HT1080 (cell line): ENCODE measurements at places on chromosomes 7 and 10. TPM values are rescaled to one million over a fixed set of nuclear protein-coding genes. Genes with fewer than 3 reads are reported as not detected.

The CEP55 gene
- 86.3 and 87.3 TPM in 2 replicates for total RNA-seq

The ABCA13 gene
- 1.2 and 1.7 TPM in 2 replicates for total RNA-seq

The MYPN gene
- total RNA-seq: 3.6 and 3.9 TPM in 2 replicates

The TMEM196 gene
- total RNA-seq: not detected in 2 replicates

The VSTM4 gene
- 2.2 and 2.7 TPM in 2 replicates for total RNA-seq

The MOGAT3 gene
- 0.21 TPM in 1 of 2 replicates, not detected in the other for total RNA-seq

The ITGB1 gene
- total RNA-seq: 743 and 767 TPM in 2 replicates

- peak; percentile 23 for DNase-seq
Observed at GRCh38 chr7:28155964-28156363, 24.6 kb downstream of the JAZF1 start.

GRCh38 chr10:96507044-96507443 is 6.7 kb downstream of the TLL2 start:
- DNase-seq: no peak

DNA sequence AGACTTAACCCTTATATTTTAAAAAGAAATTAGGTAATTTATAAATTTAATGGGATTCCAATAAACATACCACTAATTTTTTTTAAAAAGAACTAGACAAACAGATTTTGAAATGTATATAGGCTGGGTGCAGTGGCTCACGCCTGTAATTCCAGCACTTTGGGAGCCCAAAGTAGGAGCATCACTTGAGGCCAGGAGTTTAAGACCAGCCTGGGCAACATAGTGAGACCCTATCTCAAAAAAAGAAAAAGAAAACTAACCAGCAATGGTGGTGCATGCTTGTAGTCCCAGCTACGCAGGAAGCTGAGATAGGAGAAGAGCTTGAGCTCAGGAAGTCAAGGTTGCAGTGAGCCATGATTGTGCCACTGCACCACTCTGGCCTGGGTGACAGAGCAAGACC is 62.7 kb downstream of the EZH2 start:
- no peak for DNase-seq

GRCh38 chr7:12674861-12675260 is 12.6 kb upstream of the ARL4A start:
- no peak for DNase-seq

- DNase-seq: no peak
Observed at GRCh38 chr10:132107949-132108877, 42.5 kb downstream of the JAKMIP3 start.

DNA sequence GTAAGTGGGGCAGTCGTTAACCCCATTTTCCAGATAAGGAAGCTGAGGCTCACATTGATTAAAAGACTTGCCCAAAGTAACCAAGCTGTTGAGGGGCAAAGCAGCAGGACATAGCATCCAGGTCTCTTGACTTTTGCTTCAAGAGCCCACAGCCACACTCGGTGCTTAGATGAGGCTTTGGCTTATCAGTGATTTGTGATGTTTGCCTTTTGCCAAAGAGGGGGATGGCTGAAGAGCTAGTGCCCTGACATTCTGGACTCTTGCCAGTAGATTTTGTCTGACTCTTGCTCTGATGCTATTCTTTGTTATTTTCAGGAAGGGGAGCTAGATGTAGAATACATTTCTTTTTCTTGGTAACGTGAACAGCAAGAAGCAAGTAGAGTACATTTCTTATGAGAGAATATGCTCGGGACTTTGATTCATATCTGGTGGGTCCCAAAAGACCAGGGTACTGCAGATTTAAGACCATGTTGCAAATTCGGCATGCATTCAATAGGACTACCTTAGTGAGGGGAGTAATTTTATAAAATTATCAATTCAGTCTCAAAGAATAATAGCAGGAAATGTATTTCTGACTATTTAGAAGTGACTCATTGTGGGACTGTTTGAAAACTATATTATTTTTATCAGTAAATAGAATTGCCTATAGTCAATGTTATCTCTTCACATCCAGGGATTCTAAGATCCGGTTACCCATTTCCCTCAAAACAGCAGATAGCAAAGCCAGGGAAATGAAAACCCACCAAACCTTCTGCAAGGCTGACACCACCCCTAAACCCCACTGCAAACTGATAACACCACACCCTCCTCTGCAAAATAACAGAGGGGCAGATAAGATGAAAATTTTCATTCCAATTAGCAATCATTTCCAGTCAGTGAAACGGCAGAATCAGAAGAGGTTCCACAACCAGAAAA is 180.0 kb upstream of the BMPER start:
- no peak for DNase-seq

DNA sequence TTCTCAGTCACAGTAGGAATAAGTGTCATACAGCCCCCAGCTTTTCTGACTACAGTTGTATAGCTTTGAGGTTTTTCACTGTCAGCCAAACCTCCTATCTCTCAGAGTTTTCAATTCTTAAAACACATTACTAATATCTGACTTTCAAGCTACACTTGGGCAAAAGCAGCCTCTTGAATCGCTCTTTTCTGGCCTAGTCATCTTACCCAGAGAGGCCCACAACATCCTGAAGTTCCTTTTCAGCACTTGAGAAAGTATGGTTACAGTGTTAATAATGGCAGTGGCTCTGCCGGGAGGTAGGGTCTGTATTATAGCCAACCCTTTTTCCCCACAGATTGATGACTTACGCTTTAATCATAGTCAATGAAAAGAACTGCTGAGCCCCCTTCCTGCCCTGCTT is 181.0 kb downstream of the LRRC4 start:
- DNase-seq: peak; percentile 10

DNA sequence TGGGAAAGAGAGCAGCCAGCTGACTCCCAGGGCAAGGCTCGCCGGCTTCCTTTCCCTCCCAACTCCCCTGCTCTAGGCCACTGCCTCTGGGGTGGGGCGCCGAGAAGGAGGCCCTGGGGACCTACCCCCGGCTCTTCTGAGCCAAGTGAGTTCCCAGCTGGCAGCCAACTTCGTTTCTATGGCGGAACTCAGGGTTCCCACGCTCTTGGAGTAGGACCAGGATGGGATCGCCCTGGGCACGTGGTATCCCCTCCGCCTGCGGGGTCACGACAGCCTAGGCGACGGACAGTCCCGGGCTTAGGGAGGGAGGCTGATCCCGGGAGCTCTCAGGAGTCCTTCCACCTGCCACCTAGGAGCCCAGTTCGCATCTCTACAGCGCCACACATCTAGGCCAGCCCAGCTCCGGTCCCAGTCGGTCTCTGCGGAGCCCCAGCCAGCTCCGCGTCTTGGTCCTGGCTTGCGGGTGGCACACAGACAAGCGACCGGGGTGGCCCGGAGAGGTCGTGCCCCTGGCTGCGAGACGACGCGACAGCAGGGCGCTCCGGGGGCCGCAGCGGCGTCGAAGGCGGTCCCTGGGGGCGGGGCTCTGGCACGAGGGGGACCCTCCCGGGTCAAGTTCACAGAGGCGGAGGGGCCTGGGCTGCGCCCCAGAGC is 20.5 kb upstream of the GATA3 start:
- no peak for DNase-seq

DNA sequence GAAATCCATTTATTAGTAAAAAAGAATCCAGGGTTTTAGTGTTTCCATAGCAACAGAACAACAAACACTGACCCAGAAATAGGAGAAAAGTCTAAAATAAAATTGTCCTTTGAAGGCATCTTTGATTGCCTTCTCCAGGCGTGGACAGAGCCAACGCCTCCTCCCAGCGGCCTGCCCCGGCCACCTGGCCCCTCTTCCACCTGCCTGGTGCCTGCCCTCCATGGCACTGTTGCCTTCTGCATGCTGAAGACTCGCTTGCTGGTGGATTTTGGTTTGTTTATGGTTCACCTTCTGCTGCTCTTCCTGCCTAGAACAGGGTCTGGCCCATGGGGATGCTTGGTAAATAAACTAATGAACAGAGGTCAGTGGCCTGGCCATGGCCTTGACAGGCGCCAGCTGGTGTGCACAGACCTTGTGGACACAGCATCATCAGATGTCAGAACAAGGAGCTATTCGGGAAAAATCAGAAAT is 107.4 kb downstream of the DYNC2I1 start:
- DNase-seq: no peak

- DNase-seq: no peak
Observed at GRCh38 chr7:145031162-145031561, 195.3 kb upstream of the TPK1 start.

- no peak for DNase-seq
Observed at GRCh38 chr10:31273789-31274188, 45.2 kb upstream of the ZEB1 start.

GRCh38 chr7:121278120-121279021 is 50.4 kb upstream of the WNT16 start:
- DNase-seq: peak; percentile 68

DNA sequence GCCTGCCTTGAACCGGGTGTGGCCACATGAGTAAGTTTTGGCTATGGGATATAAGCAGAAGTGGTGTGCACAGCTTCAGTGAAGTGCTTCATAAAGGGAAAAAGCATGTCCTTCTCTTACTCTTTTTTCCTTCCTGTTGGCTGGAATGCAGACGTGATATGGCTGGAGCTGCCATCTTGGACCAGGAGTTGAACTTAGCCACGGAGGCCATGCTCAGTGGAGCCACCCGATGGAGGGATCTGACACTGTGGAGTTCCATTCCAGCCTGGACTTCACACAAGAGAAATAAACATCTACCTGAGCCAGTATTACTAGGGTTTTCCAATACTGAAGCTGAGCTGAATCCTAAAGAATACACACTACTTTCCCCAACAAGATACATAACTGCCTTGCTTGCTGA is 52.3 kb downstream of the CCDC3 start:
- DNase-seq: peak; percentile 18

DNA sequence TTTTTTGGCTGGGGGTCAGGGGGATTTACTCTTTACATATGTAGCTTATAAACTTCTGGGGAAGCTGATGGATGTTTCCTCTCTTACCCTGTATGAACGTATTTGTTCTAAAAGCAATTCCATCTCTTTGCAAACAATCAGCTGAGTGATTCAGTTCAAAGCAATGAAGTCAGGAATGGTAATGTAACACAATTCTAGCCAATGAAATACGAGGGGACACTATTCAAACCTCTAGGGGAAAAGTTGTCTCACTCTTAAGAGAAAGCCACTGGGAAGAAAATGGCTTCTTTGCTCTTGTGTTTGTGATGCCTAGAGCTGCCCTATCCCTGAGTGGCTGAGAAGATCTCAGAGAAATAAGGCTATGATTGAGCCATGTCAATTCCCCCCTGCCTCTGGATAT is 134.8 kb upstream of the SEMA3C start:
- no peak for DNase-seq

DNA sequence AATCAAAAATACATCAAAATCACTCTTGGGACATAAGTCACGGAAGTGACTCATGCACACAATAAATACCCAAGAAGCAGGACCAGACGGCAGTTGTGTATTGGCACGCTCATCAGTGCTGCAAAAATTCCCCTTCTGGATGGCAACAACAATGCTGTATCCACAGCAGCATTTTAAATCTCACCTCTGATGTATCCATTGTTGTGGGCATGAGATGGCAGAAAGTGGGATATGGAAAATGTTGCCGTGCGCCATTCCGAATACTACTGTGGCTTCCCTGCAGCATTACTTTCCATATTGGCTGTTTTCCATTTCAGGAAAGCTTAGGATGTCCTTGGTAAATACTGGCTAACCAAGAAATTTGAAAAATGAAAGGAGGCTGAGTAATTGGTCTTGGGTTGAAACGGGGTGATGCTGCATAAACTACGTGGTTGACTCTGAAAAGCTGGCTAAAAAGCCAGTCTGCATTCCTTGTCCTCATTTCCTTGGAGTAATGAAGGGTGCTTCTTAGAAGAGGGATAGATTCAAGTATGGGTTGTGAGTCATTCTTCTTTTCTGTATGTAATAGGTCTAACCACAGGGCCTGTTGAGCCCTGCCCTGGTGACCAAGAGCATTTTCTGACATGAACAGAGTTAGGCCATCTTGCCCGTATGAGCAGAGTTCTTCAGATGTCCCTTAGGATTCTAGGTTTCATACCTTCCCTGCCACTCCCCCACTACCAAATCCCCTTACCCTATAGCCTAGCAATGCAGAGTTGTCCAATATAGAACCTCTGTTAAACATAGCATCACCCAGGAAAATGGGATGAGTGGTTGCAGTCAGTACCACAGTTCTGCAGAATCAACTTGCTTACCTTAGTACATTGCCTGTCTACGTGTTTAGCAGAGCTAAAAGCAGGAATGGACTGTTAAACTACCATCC is 36.3 kb upstream of the TOMM7 start:
- DNase-seq: peak; percentile 93

DNA sequence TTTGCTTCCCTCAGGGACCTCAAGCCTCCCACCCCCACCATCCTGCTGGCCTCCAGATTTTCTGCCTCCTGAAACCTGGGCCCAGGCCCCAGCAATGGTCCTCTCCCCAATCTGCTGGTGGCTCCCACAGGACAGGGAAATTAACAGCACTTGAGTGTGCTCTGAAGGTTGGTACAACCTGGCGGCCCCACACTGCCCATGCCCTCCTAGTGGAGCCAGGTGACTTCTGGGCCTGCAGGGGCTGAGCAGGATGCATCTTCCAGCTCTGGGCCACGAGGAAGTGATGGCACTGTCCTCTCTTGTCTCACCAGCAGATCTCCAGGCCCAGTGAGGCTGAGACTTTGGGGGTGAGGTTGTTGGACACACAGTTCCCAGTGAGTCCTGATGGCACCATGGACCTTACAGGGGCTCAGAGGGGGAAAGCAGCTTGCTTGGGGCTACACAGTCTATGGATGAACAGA is 3.6 kb upstream of the ZMIZ1 start:
- no peak for DNase-seq

DNA sequence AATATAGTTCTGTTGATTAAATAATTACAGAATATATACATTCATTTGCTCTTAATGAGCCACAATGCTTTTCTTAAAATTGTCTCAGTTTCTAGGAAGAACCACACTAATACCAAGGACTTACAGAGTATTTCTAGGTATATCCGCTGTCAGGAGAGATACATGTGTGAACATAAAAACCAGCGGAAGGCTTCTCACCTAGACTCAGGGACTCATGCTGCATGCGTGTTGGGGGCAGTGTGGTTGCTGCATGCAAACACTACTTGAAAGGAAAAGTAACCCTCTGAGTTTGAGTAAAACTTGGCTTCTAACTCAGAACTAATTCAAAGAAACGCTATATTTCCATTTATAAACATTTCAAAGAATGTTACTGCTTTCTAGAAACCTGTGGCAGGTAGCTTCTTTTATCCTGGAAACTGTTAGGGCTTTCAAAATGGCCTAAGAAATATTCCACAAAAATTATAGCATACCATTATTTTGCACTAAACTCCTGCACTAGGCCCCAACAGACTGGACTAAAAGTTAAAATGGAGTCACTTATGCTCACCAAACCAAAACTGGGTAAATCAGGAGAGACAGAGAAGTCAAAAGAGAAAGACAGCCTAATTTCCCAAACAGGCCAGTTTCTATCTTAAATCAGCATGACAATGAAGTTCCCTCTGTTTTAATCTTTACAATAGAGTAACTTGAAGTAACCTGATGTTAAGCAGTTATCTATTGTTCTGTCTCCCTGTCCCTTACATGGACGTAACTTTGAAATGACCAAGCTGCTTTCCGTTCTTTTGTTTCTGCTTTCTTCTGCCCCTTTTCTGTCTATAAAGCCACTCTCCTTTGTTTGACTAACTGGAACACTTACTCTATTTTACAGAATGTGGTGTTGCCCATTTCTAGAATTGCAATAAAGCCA is 95.2 kb upstream of the FAM133B start:
- no peak for DNase-seq
